ENCODE measurements at places on chromosomes 2 and 18.
A peak's percentile ranks its signal among the peaks of the same experiment; 100 is the strongest.

GRCh38 chr18:50113726-50114125 lies 81.2 kb downstream of the MYO5B start:
- no peak for DNase-seq

GRCh38 chr2:183070942-183071844 lies 7.4 kb upstream of the DUSP19 start:
- DNase-seq: peak; percentile 87

GRCh38 chr2:11292464-11293255 lies 51.8 kb downstream of the ROCK2 start:
- DNase-seq: no peak

GRCh38 chr2:1780693-1781092 lies 36.4 kb upstream of the PXDN start:
- DNase-seq: no peak

GRCh38 chr2:9914384-9915065 lies 37.0 kb upstream of the GRHL1 start:
- DNase-seq: peak; percentile 39

GRCh38 chr2:97741686-97742085 lies 28.3 kb downstream of the ZAP70 start:
- DNase-seq: peak; percentile 84

- no peak for DNase-seq
These were observed 17.1 kb downstream of the SNRPD1 start for GRCh38 chr18:21629089-21629832.

DNA sequence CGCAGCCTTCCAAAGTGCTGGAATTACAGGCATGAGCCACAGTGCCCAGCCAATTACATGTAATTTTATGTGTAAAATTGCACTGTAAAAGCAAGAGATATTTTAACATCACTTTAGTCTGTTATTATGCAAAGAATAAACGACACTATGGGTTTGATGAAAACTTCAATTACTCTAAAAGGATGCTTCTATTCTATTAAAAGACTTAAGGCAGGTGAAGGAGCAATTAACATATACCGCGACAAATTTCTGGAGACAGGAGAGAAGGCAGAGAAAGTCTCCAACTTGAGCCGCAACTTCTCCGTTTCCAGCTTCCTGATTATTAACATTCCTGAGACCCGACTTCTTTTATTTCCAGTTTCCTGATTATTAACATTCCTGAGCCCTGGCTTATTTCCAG lies 53.7 kb downstream of the FAM210A start:
- DNase-seq: no peak

- DNase-seq: peak; percentile 69
These were observed 330.0 kb downstream of the CELF4 start for GRCh38 chr18:37235583-37235982.

- DNase-seq: no peak
These were observed 172.9 kb upstream of the KLHL29 start for GRCh38 chr2:23211987-23212583.

DNA sequence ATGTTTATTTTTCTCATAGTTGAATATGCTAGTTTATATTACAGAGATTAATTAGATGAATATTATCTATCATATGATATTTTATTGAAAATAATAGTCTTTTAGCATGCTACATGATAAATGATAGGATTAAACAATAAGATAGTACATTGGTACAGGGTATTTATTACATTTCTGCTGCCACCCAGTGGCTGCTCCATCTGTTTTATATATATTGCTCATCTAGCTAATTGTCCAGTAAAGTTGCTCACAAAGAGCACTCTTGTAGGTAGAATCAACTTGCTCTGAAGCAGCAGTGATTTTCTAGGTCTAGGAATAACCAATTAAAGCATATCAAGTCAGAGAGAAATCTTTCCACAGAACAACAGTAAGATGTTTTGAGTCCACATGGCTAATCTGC lies 183.3 kb downstream of the ASXL3 start:
- DNase-seq: no peak

GRCh38 chr18:10951631-10952544 lies 197.5 kb downstream of the PIEZO2 start:
- no peak for DNase-seq

GRCh38 chr2:226208726-226209125 lies 590.9 kb downstream of the IRS1 start:
- no peak for DNase-seq

GRCh38 chr18:22705328-22705727 lies 227.8 kb upstream of the RBBP8 start:
- peak; percentile 89 for DNase-seq

DNA sequence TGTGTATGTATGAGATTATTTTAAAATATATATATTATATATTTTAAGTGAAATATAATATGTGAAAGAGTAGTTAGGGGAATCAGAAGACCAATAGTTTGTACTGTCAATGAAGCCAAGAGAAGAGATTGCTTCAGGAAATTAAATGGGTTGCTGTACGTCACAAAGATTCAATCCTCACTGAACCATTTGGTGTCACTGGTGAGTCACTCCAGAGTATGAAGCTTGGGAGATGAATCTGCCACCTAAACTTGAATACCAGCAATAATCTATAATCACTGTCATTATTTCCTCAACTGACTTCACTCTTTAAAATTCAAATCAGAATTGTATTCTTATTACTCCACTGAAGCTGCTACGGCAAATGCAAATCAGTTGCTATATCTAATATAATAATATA lies 41.9 kb upstream of the SCN9A start:
- peak; percentile 11 for DNase-seq

DNA sequence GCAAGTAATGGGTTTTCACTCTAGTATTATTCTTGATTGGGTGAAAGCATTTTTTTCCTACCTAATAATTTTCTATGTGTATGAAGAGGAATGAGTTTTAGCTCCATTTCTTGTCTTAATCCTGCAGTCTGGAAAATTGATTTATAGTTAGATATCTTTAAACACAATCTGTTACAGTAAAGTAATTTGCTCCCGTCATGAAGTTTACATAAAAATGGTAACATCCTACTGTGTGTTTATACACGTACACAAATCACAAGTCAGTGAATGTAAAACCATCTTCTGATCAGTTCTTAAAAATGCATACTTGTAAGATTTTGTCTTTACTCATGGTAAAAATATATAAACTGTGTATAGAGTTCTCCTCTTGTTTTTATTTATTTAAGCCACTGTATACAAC lies 51.1 kb downstream of the MAP2 start:
- no peak for DNase-seq

DNA sequence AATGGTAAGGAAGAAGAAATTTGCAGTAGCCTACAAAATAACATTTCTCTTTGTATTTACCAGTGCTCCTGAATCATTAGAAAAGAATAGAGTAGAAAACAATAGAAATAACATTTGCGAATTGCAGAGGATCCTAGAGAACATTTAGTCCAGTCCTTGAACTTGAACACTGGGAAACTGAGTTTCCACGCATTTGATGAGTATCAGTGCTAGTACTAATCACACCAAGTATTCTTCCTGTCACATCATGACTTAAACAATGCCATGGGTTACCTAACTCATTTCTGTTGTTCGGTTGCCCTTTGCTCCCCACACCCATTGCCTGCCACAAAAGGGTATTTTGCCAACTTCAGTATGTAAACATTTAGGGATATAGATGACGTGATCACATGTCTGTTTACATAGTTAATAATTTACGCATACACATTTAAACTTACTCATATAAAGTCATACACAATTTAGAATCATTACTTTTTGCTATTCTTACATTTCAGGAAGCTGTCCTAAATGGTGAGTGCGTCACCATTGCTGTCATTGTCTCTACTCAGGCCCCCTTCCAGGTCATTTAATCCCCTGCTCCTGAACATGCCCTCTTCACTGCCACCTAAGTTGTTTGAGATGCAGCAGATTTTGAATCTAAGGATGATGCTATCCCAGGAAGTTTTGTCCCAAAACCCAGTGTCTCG lies 42.3 kb downstream of the CRIM1 start:
- no peak for DNase-seq

DNA sequence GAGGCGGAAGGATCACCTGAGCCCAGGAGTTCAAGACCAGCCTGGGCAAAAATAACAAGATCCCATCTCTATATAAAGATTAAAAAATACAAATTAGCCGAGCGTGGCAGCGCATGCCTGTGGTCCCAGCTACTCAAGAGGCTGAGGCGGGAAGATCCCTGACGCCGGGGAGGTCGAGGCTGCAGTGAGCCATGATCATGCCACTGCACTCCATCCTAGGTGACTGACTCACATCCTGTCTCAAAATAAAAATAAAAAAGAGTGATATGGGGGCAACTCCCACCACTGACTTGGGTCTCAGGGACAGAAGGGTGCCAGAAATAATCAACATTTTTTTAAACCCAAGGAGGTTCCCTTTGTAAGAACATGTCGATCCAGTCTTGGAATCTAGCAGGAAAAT lies 37.6 kb downstream of the ZNF516 start:
- DNase-seq: no peak

GRCh38 chr2:229257985-229258384 lies 13.1 kb downstream of the PID1 start:
- DNase-seq: no peak

GRCh38 chr2:212667751-212668316 lies 129.2 kb upstream of the ERBB4 start:
- DNase-seq: no peak

GRCh38 chr2:168424112-168424951 lies 31.7 kb upstream of the CERS6 start:
- DNase-seq: no peak

DNA sequence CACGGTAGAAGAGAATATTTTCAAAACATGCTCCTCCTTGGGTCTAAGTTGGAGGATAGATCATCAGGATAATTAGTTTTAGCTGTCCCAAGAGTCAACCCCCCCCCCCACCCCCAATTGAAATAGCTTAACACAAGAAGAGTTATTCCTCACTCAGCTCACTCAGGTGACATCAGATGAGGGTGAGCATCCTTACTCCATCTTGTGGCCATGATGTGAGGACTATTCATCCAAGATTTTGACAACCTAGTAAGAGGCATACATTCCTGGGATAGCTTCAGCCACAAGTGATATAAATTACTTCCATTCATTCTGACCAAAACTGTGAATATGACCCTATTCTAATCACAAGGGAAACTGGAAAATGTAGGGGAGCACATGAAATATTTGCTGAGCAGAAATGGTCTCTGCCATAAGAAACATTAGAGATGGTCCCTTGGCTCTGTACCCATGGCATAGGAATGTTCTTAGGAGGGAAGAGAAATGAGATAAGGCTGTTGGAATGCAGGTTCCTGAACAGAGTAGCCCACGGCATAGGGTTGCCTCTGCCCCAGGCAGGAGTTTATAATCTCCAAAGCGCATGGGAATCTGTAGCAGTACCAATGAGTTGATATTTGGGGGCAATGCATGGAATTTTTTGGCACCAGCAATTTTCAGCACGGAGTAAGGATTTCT lies 257.2 kb downstream of the CYRIA start:
- no peak for DNase-seq

- DNase-seq: no peak
These were observed 828.0 kb downstream of the SLC4A3 start for GRCh38 chr2:220455351-220455990.

DNA sequence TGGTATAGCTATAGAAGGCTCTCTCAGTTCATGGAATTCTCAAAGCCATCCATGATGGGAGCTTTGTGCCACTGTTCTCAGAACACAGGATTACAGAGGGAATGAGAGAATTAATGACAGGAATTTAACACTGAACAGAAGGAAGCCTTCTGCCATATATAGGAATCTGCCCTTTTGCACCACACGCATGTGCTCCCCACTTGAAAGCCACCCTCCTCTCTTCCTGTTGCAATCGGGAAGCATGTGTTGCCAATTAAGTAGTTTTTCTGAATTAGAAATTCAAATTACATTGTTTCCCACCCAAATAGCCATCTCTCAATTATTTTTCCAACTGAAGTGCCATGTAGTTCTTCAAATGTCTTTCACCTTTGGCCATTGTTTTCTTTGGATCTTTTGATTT lies 71.3 kb downstream of the C1D start:
- DNase-seq: no peak

DNA sequence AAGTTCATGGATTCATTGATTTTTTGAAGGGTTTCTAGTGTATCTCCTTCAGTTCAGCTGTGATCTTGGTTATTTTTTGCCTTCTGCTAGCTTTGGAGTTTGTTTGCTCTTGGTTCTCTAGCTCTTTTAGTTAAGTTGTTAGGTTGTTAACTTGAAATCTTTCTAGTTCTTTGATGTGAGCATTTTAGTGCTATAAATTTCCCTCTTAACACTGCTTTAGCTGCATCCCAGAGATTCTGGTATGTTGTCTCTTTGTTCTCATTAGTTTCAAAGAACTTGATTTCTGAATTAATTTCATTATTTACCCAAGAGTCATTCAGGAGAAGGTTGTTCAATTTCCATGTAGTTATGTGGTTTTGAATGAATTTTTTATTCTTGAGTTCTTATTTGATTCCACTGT lies 210.6 kb downstream of the IRS1 start:
- DNase-seq: no peak

DNA sequence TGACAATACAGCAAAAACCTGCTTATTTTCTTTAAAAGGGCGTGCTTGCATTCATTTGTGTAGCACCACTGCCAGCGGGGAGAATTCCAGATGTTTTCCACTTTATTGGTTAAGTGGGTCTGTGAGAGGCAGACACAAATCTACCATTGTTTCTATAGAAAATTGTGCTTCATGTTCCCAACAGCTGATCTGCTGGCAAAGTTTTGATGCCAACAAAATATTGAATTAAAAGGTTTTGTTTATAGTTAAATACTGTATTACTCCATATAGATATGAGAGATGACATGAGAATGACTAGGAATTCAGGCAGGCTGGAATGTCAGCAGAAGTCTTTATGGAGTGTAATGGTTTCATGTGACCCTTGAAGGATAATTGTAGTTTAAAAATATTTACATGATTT lies 182.7 kb downstream of the MC4R start:
- DNase-seq: no peak

DNA sequence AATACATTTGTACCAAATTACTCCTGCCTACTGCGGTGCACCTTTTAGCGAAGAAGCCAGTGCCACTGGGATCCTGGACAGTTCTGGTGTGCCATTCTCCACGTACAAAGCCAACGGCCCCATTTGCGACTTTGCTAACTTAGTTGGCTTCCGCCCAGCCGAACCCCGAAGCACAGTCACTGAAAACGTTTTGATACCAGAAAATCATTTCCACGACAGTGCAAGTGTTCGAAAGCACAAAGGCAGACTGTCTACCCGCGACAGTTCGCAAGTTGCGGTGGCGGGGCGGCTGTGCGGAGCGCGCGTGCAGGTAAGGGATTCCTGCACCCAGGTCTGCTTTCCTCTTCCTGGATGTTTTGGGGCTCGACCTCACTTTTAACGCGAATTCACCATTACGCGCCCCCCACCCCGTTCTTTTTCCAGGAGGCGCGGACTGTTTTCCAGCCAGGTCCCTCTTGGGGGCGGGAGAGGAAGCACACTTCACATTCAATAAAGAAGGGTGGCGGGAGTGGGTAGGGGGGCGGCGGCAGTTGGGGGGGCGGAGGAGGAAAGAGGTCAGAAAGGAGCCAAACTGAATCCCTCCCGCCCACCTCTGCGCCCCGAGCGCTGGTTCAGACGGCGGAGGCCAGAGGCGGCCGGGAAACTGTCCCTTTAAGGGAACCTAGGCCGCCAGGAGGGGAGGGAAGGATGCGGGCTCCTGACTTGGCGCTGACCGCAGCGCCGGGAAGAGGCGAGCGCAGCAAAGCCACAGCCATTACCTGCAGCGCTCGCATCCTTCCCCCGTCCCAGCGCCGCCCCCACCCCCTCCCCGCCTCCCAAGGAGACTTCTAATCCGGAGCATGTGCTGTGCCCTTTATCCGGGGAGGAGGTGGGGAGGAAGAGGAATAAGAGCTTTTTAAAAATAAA lies 107.4 kb upstream of the KCTD1 start:
- DNase-seq: peak; percentile 86
